ENCODE measurements at places on chromosomes 3 and 15.

DNA sequence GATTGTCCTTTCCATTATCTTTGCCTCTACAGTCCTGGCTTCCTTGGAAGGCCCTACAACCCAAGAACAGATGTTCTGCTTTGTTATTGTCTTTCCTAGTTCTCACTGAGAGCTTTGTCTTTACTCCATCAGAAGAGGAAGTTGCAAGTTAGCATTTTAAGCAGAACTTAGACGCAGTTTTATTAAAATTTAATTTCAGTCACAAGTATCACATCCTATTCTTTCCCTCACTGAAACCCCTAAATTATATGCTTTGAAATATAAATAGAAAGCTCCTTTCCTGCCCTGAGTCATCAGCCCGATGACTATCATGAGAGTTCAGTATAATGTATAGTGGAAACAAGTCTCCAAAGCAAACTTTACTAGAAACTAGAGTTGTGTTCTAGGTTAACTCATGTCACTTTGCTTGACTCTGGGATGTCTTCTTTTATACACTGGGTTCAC, 291.2 kb upstream of the RBMS3 start:
- no peak for DNase-seq

GRCh38 chr3:71752831-71753700, 589 bp upstream of the GPR27 start:
- DNase-seq, result no peak

GRCh38 chr15:74180881-74181602, 7.5 kb downstream of the ISLR start:
- DNase-seq, result no peak

- DNase-seq, result no peak
These were observed 54.6 kb downstream of the UMPS start for GRCh38 chr3:124784686-124785382.

- DNase-seq, result no peak
These were observed 84.7 kb upstream of the PPIB start for GRCh38 chr15:64247535-64247905.

- no peak for DNase-seq
These were observed 8.5 kb upstream of the ANPEP start for GRCh38 chr15:89822951-89823711.

- DNase-seq, result no peak
These were observed 199.6 kb upstream of the GADL1 start for GRCh38 chr3:31094048-31094447.

DNA sequence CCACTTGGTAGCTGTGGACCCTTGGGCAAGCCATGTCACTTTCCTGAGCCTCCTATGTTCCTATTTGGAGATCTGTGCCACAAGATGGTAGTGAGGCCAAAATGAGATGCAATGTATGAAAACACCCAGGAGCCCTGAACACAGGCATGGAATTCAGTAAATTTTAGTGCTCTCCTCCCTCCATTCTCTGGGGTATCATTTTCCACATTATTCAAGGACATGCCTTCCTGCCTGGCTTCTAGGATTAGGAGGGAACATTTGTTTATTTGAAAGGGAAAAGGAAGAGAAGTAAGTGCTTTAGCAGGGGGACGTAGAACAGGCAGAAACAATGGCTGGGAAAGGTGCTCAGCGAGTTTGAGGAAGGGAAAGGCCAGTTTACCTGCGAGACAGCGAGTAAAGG, 98.8 kb downstream of the ATG7 start:
- no peak for DNase-seq

GRCh38 chr3:149593418-149594160, 64.2 kb downstream of the WWTR1 start:
- DNase-seq, result no peak

DNA sequence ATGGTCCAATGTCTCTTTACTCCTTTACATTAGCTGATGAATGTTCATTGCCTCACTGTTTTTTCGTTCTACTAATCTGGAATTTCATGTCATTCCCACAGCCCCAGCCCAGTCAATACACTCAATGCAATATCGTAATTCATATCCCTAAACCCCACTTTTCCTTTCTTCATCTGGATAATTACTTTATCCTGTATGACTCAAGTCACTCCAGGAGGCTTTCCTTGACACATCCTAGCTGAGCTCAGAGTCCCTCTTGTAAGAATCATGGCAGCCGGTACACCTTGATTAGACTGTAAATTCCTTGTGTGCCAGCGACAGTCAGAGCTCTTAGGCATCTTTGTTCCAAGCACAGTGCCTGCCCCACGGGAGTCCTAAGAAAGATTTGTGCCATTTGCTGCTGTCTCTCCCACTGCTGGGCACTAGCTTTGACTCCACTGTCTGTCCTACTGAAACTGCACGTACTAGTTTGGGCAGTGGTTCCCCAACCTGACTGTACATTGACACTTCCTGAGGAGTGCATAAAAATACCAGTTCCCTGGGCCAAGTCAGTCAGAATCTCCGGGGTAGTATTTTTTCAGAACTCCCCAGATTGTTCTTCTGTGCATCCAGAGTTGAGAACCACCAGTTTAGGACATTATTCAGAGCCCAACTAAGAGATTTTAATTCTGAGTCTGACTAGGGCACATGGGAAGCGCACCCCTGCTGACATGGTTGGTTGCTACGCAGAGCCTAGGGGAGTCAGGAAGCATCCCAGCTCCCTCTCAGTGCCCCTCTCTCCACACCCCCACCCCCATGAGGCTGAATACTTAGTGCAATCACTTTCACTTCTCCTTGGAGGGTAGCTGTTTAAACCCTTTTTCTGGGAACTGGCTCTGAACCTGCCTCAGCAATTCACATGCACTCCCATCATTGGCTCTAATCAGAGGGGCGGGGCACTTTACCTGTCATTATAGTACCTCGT, 19.5 kb upstream of the C3orf70 start:
- DNase-seq, result no peak

DNA sequence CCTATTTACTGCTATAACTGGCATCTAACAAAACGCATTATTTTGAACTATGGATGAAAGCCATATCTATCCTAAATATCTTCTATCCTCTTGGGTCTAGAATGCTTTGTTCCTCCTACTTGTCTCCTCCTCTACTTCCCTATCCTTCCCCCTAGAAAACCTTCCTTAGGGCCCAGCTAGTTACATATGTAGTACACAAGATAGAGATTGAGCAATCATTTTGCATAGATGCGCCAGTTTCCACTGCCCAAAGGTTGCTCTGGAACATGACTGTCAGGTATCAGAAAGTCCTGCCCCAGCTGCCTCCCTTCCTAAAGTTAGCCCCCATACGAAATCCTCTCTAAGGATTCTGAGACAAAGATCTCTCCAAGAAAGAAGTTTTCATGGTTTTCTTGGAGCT, 55.1 kb downstream of the GPR160 start:
- no peak for DNase-seq

GRCh38 chr15:45903283-45903682, 268.5 kb downstream of the SQOR start:
- DNase-seq, result no peak

DNA sequence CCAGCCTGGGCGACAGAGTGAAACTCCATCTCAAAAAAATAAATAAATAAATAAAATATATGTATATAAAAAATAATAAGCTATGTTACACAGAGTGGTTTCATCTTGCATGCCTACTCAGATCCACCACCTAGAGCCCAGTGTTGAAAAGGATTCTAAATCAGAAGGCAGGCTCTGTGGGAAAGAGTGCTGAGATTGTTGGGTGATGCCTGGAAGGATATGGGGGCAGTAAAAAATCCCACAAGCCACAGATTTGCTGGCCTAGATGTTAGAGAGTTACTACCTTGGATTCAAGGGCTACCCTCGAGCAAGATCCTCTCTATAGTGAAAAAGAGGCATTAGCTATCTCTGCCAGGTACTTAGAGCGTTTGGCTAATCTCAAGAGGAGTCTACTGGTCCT, 144.3 kb downstream of the STAC start:
- no peak for DNase-seq

GRCh38 chr3:117011687-117012250, 302.2 kb downstream of the TUSC7 start:
- DNase-seq, result no peak

DNA sequence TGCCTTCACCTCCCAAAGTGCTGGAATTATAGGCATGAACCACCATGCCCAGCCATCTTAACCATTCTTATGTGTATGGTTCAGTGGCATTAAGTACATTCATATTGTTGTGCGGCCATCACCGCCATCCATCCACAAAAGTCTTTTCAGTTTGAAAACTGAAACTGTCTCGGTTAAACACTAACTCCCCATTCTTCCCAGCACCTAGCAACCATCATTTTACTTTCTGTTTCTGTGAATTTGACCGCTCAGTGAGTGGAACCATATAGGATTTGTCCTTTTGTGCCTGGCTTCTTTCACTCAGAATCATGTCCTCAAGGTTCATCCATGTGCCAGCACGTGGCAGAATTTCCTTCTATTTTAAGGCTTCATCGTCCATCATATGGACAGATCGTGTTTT, 5.8 kb downstream of the MCM2 start:
- no peak for DNase-seq

DNA sequence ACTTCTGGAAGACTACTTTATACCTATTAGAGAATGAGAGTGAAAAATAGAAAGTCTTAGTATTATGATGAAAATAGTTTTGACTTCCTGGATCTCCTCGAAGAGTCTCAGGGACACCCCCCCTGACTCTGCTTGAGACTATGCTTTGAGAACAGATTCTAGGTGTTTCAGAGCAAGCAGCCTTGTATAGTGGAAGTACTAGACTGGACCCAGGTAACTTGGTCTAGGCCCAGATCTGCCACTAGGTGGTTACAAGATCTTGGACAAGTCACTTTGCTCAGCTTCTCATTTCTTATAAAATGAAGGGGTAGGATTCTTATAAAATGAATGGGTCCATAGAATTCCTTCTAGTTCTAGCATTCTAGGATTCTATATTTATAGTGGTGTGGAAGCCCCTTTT, 9.1 kb downstream of the ABHD5 start:
- no peak for DNase-seq

GRCh38 chr15:74032046-74032445, 37.5 kb downstream of the PML start:
- DNase-seq, result no peak

- DNase-seq, result no peak
These were observed 13.6 kb upstream of the LTF start for GRCh38 chr3:46478341-46478740.

DNA sequence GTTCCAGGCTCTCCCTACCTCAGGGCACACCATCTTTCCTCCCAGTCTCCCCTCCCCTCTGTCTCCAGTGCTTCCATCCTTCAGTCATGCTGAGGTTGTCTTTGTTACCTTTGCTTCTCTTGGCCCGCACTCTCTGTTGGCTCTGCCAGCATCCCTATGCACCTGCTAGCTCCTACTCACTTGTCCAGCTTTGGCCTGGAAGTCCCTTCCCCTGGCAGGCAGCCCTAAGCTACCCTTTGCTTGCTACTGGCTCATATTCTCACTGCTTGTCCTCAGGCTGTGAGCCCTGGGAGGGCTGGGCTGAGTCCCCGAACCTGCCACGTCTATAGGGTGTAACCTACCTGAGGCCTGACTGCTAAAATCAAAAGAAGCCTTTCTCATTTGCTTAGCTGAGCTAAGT, 122.7 kb downstream of the PGPEP1L start:
- no peak for DNase-seq

GRCh38 chr15:89127054-89127702, 38.9 kb downstream of the ABHD2 start:
- no peak for DNase-seq

DNA sequence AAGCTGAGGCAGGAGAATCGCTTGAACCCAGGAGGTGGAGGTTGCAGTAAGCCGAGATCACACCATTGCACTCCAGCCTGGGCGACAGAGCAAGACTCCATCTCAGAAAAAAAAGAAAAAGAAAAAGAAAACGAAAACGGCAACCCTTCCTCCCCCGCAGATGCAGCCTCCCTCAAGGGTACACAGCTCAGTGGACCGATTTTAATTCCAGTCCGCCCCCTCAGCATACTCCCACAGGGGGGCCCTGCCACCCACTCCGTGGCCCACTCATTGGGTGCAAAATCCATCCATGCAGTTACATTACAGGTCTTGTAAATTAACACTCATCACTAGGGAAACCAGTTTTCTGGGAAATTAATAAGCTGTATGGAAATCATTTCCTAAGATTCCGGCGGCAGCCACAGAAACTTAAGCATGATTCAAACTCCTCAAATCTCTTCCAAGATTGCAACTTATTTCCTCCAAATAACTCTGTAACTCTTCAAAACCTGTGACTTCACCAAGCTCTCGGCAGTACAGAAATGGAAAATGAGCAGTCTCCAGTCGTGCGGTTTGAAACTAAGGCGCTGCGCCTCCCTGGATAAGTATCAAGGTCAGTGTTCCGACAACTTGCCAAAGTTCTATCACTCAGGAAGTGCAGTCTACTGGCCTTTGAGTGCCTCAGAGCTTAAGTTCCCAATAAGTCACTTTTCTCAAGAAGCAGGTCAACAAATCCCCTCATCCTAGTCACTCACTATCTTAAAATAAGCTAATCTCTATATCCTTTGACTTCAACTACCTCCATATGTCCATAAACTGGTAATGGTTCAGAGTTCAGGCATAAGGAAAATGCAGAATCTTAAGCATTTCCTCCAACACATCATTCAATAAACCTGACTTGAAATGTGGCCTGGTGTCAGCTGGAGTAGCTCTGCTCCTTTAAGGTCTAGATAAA, 24.7 kb upstream of the KLHL6 start:
- DNase-seq, result no peak

- DNase-seq, result no peak
These were observed 68.8 kb upstream of the PRR23E start for GRCh38 chr3:127124120-127124519.

- no peak for DNase-seq
These were observed 4.3 kb downstream of the ITIH1 start for GRCh38 chr3:52781741-52782140.

DNA sequence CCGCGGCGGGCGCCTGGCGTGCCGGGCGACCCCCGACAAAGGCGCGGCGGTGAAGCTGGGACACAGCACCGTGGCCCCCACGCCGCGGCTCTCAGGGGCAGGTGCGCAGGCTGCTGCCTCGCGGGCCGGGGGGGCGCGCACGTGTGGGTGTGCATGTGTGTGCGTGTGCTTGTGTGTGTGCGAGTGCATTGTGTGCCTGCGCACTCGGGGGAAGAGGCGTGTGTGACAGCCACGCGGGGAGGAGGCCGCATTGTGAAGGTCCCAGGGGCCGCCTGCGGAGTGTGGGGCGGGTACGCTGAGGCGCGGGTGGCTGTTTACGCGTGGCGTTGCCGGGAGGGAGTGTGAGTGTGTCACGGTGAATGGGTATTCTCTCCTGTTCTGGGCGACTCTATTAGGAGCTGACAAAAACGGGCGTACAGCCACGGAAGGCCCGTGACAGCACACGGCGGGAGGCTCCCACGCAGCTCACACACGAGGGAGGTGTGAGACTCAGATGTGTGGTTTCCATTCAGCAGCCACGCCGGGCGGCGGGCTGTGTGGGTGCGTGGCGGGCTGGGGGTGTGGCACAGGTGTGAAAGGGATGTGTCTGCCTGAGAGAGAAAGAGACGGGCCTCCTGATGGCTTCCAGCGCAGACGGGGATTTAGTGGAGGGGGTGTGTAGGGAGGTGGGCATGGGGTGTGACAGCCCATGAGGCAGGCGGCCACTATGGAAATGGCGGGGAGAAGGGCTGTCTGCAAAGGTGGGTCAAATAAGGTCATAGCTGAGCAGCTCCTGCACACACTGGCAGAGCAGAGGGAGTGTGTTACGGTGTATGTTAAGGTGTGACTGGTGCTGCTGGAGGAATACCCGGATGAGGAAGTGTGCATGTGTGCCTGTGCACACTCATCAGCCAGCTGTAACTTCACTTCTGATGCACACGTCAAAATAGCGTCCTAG, 750 bp downstream of the PODXL2 start:
- no peak for DNase-seq
